ENCODE measurements at places on chromosomes 6 and 20.

DNA sequence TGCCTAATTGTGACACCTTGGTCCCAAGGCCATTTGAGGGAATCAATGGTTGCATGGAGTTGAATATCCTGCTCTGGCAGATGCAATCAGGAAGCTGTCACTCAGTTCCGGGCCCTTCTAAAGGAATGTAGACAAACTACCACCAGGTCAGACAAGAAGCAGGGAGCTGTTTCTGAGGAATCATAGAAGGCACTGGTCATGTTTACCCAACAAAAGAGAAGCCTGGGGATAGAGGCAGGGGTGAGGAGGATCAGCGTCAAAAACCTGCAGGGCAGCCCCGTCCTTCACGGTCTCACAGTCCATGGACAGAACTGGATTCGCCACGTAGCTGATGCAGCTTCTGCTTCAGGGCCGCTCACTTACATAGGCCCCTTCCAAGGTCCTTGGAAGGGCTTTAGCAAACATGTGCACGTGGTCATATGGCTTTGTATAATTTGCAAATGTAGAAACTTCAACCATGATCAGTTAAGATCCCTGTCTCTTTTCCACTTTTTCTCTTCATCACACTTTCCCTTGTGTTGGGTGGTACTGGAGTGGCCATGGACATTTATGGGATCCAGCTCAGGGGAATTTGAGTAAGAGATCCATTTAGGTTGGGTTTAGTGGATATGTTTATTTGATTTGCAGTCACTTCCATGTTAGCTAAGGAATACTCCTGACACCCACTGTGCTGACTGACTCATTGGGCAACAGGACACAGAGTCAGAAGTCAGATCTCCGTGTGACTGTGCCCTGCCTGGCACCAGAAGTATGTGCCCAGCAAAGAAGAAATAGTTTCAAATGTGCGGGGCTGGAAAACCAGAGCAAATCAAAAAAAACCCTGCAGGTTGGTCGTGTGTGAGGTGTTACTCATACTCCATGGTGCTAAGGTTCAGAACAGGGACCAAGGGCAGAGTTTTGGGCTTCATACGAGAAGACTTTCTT lies 60.0 kb upstream of the ZFAND3 start:
- DNase-seq, result no peak

DNA sequence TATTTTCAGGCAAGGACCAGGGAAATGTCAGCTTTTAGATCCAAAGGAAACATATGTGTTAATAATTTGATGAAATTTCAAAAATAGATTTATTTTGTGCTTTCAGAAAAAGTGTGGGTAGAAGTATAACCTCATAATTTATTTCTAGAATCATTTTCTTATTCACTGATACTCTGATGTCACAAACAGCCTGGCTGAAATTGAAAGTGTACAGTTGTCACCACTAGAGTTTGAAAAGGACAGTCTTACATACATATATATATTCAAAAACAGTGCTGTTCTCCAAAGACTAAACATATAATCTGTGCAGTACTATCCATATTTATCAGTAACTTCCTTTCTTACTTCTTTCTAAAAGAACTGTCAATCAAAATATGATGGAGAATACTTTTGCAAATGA lies 254.4 kb upstream of the KCNQ5 start:
- DNase-seq, result no peak

GRCh38 chr6:131366223-131366622 lies 206.8 kb upstream of the ARG1 start:
- no peak for DNase-seq

DNA sequence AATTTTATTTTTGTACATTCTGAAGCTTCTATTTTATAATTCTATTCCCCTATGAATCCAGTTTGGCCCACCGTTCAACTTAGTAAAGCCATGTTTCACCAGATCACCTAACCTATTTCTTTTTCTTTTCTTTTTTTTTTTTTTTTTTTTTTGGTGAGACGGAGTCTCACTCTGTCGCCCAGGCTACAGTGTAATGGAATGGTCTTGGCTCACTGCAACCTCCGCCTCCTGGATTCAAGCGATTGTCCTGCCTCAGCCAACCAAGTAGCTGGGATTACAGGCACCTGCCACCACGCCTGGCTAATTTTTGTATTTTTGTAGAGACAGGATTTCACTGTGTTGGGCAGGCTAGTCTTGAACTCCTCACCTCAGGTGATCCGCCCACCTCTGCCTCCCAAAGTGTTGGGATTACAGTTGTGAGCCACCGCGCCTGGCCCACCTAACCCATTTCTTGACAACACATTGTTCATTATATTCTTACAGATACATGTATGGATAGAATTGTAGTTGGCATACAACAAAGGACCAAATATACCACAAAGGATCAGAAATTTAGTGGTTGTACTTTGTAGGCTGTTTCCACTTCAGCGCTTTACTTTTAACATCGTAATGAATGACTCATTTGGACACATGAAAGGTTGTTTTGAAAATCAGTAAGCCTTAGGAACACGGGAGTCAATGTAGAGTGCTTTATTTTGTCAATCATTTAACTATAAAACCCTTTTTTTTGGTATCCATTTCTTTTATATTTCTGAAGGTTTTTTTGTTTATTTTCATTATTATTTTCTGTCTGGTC lies 63.2 kb downstream of the GJA1 start:
- no peak for DNase-seq

GRCh38 chr6:2737885-2738284 lies 12.8 kb downstream of the MYLK4 start:
- DNase-seq, result no peak

- DNase-seq, result no peak
Observed at GRCh38 chr20:8720089-8720488, 348.8 kb upstream of the PLCB4 start.

DNA sequence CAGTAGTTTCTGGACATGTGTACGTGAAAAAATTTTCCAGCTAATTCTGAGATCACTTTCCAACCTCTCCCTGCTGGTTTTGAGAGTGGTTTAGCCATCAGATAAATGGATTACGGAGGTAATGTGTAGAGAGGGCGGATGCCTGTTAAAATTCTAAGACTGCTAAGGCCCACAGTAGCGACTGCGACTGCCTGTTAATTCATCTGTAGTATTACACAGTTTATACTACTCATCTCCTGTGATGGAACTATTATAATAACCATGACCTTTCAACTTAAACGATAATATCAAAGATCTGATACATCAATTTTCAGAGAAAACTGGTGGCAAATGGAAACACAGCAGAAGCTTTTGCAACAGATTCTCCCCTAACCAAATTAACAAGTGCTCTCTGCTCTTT lies 102.3 kb downstream of the IRF4 start:
- no peak for DNase-seq

All from pons (tissue), 1 donor.